ENCODE measurements at places on chromosomes 11 and 22.
A peak's percentile ranks its signal among the peaks of the same experiment; 100 is the strongest.

DNA sequence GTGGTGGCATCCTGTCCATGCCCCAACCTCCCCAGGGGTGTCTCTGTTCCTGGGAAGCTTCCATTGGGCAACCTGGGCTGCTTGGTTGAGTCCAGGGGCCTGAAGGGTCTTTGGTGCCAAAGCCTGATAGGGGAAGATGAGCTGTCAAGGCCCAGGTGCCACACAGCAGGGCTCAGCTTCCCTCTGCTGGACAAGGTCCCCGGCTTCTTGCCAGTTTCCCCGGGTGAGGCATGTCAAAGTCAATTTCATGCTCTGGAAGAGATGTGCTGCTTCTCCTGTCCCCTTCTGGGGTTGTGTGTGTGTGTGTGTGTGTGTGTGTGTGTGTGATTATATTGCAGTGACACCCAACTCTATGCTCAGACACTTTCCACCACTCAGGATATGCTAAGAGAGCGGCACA is 26.9 kb downstream of the TP53I11 start:
- no peak for DNase-seq

DNA sequence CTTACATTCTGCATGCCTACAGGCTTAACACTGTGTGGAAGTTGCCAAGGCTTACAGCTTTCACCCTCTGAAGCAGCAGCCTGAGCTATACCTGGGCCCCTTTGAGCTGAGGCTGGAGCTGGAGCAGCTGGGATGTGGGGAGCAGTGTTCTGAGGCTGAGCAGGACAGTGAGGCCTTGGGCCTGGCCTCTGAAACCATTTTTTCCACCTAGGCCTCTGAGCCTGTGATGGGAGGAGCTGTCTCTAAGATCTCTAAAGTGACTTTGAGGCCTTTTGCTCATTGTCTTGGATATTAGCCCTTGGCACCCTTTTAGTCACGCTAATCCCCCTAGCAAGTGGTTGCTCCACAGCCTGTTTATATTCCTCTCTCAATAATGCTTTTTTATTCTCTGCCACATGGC is 59.9 kb upstream of the ZBED5 start:
- no peak for DNase-seq

GRCh38 chr11:129417458-129417857 is 41.8 kb downstream of the BARX2 start:
- DNase-seq, result no peak

DNA sequence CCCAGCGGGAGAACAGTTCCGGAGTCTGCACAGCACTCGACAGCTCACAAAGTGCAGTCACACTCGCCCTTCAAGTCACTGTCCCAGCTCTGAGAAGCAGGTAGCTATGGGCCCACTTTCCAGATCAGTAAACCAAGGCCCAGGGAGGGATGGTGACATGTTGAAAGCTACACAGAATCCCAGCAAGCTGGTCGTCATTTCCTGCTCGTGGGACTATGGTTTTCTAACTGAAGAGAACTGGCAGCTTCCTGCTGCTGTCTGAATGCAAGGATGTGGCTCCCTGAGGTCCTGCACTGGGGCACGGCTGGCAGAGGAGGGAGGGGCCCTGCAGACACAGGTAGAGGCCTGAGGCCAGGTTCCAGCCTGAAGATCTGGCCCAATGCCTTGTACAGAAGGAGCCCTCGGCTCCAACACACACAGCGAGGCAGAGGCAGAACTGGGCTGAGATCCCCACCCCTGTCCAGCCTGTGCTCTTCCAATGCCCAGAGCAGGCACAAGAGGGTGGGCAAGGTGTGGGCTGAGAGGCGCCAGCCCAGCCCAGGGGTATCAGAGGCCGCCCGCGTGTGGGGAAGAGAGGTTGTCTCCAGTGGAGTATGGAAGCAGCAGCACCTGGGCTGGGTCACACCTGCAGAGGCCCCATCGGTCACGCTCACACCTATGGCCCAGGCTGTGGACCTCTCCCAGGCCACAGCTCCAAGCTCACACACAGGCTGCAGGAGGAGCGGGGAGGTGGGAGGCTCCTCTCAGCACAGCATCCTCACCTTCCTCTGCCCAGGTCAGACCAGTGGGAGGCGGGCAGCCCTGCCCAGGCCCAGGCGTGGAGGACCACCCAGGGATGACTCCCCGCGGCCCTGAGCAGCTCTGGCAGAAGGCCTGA is 119.2 kb downstream of the PHF21B start:
- no peak for DNase-seq

GRCh38 chr11:132588366-132588765 is 943.9 kb downstream of the OPCML start:
- no peak for DNase-seq

DNA sequence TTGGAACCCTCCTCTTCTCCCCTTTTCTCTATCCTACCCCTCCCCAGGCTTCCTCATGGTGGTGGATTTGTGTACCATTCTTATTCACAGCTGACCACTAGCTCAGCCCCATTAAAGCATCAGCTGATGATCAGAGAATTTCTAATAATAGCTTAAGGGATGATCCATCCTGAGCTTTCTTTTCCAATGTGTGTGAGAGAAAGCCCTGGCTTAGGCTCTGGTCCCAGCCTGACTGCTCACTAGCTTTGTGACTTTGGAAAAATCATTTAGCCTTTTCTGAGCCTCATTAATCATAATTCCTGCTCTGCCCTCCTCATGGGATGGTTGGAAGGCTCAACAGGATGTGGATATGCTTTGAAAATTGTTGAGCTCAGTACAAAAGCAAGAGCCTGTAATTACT is 26.3 kb upstream of the CCDC90B start:
- DNase-seq, result no peak

- DNase-seq, result no peak
Observed at GRCh38 chr11:79367844-79368243, 73.0 kb downstream of the TENM4 start.

GRCh38 chr11:45578316-45578715 is 87.1 kb downstream of the CHST1 start:
- DNase-seq, result no peak

DNA sequence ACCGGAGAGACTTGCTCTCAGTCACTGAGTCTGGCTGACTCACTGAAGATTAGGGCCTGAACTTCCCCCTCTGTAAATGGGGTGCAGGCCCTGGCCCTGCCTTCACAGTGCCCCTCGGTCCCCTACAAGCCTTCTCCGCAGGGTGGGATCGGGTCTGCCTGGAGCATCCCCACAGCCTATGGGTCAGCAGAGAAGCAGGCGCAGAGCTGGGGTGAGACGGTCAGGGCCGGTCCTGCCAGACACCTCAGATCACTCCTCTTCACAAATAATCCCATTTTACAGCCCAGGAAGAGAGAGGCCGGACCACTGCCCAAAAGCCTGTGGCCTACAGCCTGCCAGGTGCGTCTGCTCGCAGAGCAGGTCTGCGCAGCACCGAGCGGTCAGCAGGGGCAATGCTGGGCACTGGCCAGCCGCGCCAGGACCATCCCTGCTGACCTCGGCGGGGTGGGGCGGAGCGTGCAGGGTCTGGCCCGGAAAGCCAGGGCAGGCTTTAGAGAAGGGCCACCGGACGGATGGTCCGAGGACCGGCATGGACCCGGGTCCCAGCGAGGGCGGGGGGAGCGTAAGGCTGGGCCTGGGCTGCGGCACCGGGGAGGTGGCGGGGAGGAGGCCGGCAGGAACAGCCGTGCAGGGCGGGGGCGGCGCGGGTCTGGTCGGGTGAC is 522 bp upstream of the SEPTIN5 start:
- DNase-seq, result no peak

DNA sequence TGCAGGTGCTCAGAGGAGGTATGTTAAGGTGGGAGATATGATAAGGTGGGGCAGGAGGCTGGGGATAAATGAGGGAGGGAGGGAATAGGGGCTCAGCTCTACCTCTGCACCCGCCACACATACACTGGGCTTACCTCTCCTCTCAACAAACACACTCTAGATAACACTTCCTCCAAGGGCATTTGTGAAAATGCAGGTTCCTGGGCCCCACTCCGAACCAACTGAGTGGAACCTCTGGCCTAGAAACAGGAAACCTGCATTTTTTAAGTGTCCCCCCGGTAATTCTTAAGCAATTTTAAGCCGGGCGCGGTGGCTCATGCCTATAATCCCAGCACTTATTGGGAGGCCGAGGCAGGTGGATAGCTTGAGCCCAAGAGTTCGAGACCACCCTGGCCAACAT is 46.5 kb upstream of the CD5 start:
- DNase-seq, result no peak

DNA sequence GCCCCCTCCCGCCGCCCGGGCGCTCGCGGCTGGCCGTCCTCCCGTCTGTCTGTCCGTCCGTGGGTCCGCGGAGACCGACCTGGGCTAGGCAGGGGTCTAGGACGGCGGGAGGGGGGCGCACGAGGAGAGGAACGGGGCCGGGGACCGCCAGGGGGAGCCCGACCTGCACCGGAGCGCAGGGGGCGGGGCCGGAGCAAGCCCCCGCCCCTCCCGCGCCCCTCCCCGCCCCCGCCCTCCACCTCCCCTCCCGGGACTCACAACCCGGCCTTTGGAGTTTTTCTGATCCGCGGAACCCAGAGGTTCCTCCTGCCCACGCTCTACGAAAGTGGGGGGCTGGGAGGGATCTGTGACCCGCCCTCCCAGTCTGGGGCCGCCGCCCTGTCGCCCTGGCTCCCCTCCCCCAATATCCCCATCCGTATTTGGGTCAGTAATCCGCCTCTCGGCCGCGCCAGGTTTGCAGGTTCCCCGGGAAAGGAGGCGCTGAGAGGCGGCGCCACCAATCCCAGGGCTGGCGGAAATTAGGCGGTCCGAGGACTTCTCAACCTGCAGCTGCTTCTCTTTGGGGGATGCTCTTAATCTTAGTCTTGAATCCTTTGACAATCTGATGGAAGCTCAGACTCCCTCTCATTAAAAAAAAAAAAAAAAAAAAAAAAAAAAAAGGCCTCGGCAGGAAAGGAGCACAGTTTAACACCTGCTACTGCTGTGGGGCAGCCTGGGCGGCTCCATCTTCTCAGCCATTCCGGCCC is 925 bp upstream of the KCNJ11 start:
- DNase-seq, result peak; percentile 85

DNA sequence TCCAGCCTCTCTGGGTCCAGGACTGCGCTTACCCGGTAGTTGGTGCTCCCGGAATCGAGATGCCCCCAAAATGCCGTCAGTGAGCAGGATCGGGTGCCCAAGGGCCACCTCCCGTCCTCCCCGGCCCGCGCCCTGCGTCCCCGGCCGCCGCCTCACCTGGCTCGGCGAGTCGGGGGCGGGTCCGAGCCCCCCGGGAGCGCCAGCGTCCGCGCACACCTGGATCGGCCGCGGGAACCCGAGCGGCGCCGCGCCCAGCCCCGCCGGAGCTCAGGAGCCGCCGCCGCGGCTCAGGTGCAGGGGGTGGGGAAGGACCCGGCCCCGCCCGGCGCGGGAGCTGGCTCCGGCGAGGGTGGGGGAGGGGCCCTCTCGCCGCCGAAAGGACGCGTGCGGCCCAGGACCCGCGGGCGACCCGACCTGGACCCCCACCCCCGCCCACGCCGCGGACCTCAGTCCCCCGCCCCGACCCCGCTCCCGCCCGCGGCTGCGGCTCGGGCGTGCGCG is at the start of gene SHANK2:
Gene SHANK2, minus strand, starts transcription at position 309 of the 501 bp plus-strand sequence. CDS start 105,251 bp downstream, outside the sequence.
- DNase-seq, result no peak

DNA sequence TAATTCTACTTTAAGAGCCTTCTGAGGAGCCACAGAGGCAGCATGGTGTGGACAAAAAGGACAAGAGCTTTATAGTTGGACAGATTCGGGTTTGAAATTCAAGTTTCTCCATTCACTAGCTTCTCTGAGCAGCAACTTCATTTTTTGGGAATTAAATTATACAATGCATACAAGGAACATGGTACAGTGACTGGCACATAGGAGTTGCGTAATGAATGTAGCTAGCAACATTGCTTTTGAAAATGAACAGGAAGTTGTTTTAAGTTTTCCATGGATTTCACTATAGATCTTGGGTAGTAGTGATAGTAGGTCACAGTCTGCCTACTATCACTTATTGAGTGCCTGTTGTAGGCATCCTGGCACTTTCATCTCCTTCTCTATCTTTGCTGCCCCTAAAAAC is 41.0 kb upstream of the BMAL1 start:
- no peak for DNase-seq

- no peak for DNase-seq
Observed at GRCh38 chr22:40076702-40077645, 82.2 kb downstream of the FAM83F start.

DNA sequence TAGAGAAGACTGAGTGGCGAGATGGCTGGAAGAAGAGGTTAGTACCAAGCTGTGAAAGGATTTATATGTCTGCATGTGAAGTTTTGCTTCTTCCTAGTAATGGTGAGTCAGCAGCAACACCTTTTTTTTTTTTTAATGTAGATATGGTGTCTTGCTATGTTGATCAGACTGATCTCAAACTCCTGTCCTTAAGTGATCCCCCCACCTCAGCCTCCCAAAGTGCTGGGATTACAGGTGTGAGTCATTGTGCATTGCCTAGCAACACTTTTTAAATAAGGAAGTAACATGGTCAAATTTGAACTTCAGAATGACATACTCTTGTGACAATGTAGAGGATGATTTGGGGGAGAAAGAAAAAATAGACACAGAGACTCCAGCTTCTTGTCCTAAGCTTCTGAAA is 6.5 kb upstream of the CSTPP1 start:
- no peak for DNase-seq

DNA sequence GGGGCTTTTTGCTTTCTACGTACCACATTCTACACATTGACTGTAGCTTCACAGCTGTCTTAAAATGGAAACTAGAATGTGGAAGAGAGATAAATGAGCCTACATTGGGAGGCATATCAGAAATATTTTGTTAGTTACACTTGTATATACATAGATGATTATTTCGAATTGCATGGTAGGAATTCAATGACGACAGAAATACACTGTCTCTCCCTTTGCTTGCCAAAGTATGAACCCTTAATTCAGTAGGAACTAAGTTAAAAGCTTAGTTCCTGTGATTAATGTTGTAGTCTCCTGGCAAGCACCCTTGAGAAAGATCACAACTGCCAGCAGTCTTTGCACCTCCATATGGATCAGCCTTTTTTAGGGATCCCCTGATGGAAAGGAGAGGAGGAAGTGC is 10.1 kb downstream of the C11orf87 start:
- no peak for DNase-seq
